Fibroblast of gingiva (primary cell): ENCODE measurements at places on chromosomes 1 and 21.

DNA sequence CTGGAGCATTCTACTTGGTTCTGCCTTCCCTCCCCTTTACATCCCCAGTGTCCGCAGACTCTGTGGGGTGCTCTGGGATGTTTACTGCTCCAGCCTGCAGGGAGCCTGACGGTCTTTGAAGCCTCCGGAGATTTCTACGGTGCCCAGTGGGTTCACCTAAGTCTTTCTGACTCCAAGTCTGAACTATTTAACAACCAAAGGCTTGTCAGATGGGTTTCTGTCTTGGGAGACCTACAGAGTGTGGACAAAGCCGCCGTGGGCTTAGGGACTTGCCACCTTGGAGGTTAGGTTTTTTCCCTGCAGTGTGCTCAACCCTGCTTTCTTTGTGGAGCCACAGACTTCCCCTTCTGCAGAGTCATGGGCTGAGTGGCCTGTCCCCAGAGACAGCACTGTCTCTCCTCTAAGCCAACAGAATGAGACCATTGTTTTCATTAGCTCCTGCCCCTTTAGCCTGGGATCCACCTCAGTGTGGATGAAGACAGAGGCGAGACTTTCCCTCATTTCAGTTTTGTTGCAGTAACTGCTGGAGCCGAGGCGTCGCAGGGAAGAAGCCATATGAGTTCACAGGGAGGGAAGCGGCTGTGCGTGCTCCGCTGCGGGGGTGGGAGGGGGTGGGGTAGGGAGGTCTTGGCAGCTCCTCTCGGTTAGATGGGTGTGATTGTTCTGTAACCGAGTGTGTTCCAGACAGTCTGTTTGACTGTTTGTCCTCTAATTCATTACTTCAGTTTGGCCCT lies 120.7 kb downstream of the CNIH3 start:
- peak; percentile 22 for DNase-seq

- no peak for DNase-seq
Measured at GRCh38 chr1:56468518-56468917, 110.8 kb downstream of the PLPP3 start.

- peak; percentile 68 for DNase-seq
Measured at GRCh38 chr1:93629101-93630059, 52.3 kb downstream of the BCAR3 start.

- no peak for DNase-seq
Measured at GRCh38 chr1:203073469-203073868, 12.3 kb downstream of the MYOG start.

DNA sequence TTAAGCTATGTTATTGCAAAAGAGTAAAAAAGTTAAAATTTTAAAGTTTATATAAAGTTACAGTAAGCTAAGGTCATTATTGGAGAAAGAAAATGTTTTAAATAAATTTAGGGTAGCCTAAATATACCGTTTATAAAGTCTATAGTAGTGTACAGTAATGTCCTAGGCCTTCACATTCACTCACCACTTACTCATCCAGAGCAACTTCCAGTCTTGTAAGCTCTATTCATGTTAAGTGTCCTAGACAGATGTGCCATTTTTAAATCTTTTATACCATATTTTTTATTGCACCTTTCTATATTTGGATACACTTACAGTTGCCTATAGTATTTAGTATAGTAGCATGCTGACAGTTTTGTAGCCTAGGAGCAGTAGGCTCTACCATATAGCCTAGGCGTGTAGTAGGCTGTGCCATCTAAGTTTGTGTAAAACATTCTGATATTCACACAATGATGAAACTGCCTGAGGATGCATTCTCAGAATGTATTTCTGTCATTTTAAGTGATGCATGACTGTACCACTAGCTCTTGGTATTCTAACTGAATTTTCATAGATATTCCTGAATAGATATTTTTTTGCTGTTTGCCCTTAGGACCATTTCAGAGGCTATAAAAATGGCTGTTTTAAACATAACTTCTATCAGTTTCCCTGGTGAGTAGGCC lies 26.8 kb downstream of the PPP2R5A start:
- DNase-seq, result peak; percentile 15

DNA sequence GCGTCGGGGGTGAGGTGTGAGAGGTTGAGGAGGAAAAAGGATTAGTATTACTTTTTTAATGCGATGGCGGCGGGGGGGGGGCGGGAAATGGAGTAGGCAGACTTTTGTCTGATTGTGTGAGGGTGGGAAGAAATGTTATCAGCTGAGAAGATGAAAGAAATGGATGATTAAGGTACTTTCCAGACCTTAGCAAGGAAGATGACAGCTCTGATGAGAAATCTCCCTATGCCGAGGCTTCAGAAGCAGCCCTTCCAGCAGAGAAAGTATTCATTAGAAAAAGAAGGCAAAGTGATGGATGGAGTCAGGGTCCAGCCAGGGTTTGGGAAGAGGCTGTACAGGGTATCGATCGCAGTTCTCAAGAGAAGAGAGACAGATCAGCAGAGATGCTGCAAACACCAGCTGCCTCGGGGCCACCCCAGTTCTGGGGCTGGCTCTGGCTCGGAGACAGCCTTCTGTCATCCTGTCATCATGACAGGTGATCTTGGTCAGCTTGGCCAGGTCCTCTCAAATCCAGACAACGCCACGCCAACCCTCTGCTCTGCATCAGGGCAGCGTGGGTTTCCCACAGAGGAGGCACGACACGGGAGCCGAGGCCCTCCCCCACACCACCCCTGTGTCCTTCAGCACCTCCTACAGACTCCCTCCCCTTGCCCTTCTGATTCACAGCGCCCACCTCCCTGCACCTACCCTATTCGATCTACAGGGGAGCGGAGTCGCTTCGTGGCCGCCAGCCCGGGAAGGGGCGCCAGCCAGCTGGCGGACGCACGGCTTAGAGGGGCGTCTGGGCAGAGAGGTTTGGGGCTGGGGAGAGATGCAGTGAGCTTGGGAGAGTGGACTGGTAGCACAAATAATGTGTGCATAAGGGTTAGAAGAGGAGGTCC lies 674 bp upstream of the ATXN7L2 start:
- no peak for DNase-seq

DNA sequence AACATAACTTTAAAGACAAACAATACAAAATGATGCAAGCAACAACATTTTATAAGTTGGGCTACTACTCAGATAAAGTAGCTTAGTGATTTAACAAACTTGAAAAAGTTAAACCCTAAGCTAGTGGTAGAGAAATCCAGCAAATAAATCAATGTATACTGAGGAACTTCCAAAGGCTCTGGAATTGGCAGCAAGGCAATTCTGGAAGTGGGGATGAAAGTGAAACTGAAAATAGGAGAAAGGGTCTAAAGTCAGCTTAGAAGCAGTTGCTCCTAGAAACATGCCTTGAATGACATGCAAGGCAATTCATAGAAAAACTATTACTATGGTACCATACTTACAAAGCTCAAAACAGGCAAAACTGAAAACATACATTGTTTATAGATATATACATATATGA lies 90.0 kb upstream of the CAMK1G start:
- no peak for DNase-seq

DNA sequence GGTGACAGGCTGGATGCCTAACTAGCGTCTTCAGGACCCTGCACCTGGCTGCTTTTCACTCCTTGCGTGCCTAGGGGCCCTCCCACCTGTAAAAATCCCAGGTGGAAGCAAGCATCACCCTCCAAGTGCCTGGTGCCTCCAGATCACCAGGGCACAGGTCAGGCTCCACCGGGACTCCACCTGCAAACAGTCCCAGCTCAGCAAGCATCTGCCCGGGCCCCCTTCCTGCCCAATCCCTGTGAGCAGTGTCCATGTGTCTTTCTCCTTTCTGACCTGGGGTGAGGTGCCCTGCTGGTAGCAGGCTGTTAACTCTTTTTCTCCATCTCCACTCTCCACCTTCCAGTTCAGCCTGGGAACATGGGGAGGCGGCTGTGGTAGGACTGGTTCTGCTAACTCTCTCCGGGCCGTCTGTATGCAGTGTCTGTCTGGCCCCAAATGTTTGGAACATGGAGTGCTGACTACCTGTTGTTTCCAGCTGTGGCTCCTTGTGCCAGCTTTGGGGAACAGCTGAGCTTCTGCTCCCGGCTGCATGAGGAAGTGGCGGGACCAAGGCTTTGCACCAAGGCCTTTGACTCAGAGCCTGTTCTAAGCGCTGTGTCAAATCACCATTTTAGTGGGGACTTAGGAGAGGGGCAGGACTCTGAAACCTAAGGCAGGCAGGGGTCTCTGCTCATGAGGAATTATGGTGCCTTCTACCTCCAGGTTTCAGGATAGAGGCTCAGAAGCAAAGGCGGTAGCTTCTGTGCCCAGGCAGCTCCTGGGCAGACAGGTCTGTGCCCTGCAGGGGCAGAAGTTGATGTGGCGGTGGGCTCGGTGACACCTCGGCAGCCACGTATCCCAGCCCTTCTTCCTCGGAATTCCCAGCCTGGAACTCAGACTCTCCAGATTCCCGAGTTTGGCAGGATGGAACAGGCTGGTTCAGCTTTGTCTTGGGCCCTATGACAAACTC lies 5.5 kb downstream of the GPR137B start:
- DNase-seq, result no peak

GRCh38 chr21:39763272-39763970 lies 18.4 kb downstream of the IGSF5 start:
- no peak for DNase-seq

GRCh38 chr21:46183910-46184624 lies at the start of gene SPATC1L:
Gene SPATC1L, minus strand, starts transcription at chr21:46184459. Its CDS starts 1,643 bp downstream, at chr21:46182816.
- DNase-seq, result peak; percentile 75

GRCh38 chr1:25137106-25137505 lies 95.2 kb downstream of the SYF2 start:
- no peak for DNase-seq

- no peak for DNase-seq
Measured at GRCh38 chr1:237211031-237211430, 169.0 kb downstream of the RYR2 start.

DNA sequence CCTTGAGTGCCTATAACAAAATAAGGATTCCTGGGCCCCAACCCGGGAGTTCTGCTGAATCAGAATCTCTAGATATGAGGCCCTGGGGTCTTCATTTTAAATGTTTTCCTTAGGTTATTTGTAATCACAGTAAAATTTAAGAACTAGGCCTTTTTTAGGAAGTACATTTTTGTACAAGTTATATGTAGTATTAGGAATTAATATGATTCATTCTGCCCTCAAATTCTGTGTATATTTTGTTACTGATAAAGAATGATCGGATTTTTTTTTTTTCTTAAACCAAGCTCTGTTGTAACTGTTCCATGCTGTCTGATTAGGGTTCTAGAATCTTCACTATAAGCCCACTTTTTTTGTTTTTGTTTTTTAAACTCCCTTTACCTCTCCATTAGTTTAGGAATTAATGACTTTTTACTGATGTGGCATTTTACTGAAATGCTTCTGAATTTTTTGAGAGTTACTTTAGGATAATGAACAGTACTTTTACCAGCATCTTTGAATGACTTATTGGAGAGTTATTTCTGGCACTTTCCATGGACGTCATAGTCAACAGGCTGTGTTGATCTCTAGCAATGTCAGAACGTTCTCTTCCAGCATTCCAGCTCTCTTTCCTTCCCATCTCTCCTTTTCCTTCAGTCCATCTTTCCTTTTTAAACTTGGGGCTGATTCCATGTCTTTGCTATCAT lies 48.3 kb downstream of the CLIC4 start:
- peak; percentile 74 for DNase-seq

DNA sequence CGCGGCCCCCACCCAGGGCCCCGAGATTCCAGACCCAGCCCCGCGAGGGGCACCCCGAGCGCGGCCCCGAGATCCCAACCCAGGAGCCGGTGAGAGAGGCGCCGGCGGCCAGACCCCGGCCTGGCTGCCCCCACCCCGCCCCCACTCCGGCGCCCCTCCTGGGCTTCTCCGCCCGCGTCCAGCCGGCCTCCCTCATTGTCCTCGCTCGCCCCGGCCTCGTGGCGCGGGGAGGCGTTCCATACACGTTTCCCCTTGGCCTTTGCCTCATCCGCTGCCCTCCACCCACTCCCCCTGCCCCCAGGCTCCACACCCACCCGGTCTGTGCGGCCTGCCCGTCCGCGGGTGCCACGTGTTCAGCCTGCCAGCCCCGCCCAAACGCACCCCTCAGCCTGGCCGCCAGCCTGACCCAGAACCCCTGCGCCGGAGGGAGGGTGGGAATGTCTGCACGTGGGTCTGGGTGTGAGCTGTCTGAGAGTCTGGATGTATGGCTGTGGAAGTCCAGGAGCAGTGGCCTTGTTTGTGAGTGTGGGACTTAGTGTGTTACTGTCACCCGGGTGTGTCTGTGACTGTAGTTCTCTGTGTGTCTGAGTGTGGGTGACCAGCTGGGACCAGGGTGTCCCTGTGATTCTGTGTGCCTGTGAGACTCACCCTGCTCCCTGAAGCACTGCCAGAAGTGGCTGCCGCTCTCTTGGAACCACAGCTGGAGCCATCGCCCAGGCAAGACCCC lies 681 bp downstream of the B4GALT2 start:
- DNase-seq, result peak; percentile 45

GRCh38 chr1:94549706-94550105 lies 8.1 kb upstream of the F3 start:
- DNase-seq, result no peak

DNA sequence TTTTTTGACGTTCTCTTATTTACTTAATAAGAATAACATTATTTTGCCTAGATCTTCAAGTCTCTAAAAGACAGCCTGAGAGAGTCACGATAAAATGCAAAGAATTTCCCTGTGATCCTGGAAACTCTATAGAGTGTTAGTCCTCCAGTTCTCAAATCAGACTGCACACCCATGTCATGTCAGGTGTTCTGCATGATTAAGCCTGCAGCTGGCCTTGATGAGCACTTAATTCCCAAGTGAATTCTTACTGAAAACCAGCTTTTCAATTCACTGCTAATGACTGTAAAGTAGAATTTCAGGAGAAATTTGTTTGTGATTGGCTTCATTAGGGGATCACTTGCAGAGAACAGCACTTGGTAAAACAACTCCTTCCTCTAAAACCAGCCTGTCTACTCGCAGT lies 41.9 kb downstream of the CHML start:
- no peak for DNase-seq
